ENCODE measurements at places on chromosomes 2 and 18. TPM values are rescaled to one million over a fixed set of nuclear protein-coding genes. Genes with fewer than 3 reads are reported as not detected.

KLHL29 gene
- total RNA-seq, result 1.3 TPM

CFAP65 gene
- not detected for total RNA-seq

POLE4 gene
- total RNA-seq, result 22.0 TPM

STON1 gene
- total RNA-seq, result 5.4 TPM

Data from bladder microvascular endothelial cell (primary cell).